ENCODE measurements at places on chromosomes 3 and 15.

GRCh38 chr15:74716651-74717050 is 8.7 kb downstream of the CYP1A1 start:
- DNase-seq, result no peak

GRCh38 chr15:66986951-66987350 is 78.5 kb upstream of the SMAD3 start:
- DNase-seq, result no peak

GRCh38 chr15:31516440-31516839 is 189.8 kb downstream of the KLF13 start:
- DNase-seq, result no peak

DNA sequence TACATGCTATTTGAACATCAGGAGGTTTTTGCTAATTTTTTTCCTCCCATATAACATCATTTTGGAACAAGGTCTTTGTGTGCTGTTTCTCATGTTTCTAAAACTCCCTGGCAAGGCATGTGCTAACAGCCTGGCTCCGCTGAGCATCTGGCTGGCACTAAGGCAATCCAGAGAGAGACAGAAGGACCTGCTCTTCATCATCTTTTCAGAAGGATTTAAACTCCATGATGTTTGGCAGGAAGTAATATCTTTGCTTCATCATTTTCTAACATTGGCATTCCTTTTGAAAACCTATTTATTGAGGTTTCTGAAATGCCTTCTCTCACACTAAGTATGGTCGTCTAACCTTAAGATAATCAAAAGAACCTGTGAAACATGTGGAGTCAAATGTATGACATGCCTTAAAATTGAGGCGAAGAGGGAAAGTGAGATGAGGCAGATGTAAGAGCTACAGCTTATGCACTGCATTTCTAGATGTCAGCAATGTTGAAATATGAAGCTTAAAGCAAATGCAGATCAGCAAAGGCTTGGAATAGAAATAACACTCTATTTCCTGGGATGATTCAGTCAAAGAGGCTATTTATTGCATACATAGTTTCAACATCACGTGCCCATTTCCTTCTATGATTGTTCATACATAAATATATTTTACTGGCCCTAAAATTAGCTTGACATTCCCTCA is 592.0 kb downstream of the ZNF385D start:
- DNase-seq, result no peak

DNA sequence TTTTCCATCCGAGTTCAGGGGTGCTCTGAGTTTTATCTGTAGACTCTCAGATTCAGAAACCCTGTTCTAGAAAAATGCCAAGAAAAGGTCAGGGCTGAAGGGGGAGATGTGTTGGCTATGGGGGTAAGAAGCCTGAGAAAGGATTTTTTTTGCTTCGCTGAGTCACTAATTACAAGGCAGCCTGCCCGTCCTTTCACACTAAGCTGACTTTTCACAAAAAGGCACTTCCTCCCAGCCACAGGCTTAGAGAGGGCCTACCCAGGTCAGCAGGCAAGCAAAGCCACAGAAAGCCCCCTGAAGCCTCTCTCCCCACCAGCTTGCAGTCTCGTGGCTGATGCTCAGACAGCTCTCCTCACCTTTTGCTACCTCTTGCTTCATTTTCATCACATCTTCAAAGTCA is 192.6 kb upstream of the PRICKLE2 start:
- DNase-seq, result no peak

DNA sequence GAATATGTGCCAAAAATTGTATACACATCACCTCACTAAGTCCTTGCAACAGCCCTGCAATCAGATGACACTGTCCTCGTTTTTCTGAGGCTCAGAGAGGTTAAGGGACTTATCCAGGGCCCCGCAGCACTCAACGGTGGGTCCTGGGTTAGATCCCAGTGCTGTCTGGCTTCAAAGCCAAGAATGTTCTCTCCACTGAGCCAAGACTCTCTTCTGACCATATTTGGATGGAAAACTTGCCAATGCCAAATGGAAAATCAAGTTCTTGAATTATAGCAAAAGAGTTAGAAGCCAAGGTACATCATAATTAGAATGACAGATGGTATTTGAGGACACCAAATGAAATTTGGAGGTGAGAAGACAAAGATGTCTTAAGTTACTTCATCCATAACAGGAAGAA is 75.9 kb downstream of the NCEH1 start:
- DNase-seq, result no peak

DNA sequence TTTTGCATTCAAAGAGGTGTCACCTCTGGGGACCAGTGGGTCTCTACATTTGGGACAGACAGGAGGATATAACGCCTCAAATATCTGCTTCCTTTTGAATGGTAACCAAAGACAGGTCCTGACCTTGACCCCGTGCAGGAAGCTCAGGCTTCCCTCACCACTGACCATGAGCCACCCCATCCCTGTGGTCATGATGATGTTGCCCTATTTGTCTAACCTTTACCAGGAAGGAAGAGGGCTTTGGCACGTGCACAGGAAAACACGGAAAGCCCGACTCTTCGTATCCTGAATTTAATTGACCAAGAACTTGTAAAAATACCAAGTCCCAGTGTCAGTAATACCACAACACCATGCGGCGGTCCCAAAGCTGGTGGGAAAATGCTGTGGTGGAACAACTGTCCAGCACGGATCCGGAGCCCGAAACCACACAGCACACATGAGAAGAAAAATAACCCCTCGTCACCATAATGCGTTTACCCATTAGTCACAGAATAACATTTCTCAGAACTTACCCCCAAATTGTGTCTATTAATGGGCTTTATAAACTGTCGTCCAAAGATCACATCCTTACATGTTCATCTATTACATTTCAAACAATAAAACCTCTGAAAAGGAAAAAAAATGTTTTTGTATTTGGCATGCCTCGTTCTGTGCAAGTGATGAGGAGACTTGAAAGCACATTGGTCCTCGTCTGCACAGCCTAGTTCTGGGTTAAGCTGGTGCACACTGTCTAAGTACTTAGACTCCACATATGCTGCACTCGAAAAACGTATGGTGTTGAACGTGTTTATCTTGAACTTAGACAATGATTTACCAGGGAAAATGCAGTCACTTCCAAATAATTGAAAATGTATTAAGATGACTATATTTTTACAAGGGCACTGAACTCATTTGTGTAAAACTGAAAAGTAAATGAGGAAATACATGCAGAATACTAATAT is 118.9 kb upstream of the IGF1R start:
- DNase-seq, result no peak

Data from CD4-positive, alpha-beta T cell treated with Interleukin-15 for 4 hours (primary cell).